ENCODE measurements at places on chromosomes 7 and 10.

GRCh38 chr10:93652857-93653256 lies 40.5 kb downstream of the PDE6C start:
- no peak for DNase-seq

- DNase-seq: no peak
These were observed 104.0 kb downstream of the GRM3 start for GRCh38 chr7:86747698-86748097.

- DNase-seq: no peak
These were observed at the start of gene TSPAN13 for GRCh38 chr7:16753102-16753931. Gene TSPAN13, plus strand, starts transcription at chr7:16753755. Its CDS starts 213 bp downstream, at chr7:16753968.

GRCh38 chr10:28684157-28684985 lies 7.0 kb downstream of the BAMBI start:
- DNase-seq: no peak

GRCh38 chr7:931871-932650 lies 22.4 kb downstream of the ADAP1 start:
- DNase-seq: no peak

GRCh38 chr10:35998026-35998425 lies 355.9 kb upstream of the FZD8 start:
- DNase-seq: no peak

GRCh38 chr10:94061026-94061425 lies 67.3 kb downstream of the PLCE1 start:
- no peak for DNase-seq

DNA sequence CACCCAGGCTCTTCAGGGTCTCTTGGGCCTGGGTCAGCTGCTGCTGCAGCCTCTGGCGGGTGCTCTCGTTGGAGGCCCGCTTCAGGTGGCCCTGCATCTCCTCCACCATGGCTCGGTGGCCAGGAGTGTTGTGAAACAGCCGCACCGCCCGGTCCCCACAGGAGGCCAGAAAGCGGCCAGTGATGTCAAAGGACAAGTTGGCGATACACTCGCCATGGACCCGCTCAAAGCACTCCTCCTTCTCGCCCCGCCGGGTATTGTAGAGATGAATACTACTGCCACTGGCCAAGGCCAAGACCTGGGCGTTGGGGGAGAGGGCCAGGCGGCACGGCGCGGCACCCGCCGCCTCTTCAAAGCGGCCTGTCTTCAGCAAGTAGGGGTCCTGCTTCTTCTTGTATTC lies 7.9 kb downstream of the TBL2 start:
- no peak for DNase-seq

DNA sequence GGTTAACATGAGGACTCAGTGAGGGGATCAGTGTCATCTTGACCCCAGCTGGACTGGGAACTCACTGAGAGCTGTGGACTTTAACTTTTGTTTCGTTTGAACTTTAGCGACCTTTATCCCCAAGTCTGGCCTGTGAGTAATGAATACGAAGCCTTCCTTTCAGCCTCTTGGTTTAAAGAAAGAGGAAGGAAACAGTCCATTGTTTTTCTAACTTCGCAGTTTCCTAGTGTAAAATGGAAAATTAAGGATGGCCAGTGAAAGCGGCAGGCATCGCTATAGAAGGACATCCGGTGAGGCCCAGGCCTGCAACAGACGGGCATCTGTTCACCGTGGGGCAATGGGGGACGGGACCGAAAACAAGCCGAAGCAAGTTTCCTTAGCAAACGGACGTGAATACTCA lies 44.1 kb upstream of the ADO start:
- no peak for DNase-seq

DNA sequence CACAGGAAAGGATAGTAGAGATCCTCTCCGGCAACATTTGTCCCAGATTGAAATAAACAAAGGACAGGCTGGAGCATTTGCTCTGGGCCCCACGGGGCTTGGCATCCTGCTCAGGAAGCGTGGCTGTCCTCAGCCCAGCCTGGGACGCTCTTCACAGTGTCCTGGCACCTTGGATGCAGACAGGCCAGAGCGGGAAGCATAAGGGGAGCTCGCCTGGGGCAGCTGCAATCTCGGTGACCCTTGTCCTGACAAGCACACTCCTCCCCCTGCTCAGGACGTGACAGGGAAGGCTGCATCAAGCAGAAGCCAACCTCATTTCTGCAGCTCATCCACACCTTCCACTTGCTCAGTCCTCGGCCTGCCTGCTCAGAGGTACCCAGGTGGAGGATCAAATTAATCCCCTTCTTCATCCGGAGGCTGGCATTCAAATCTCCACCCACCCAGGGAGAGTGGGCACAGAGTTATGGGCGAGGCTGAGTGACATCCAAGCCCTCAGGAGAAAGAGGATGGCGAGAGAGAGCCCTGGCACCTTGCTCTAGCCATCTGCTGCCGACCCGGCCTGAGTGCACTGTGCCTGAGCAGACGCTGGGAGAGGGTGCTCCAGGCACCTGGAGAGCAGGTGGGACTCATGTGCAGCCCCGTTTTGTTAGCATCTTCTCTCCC lies 47.6 kb downstream of the ABRAXAS2 start:
- DNase-seq: no peak

- no peak for DNase-seq
These were observed 3.3 kb upstream of the LRRC27 start for GRCh38 chr10:132328738-132329137.

DNA sequence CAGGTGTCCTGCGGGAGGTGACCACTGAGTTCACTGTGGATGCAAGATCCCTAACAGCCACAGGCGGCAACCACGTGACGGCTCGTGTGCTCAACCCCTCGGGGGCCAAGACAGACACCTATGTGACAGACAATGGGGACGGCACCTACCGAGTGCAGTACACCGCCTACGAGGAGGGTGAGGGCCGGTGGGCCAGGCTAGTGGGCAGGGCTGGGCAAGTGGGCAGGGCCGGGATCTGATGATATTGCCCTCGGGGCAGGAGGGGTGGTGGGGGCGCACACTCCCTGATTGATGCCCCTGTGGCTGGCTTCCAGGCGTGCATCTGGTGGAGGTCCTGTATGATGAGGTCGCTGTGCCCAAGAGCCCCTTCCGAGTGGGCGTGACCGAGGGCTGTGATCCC lies 15.8 kb downstream of the FLNC start:
- DNase-seq: no peak

All from coronary artery (tissue), 2 donors.